ENCODE measurements at places on chromosomes 16 and 17.

GRCh38 chr17:64947152-64947551, 27.9 kb upstream of the LRRC37A3 start:
- no peak for DNase-seq

- peak; percentile 59 for DNase-seq
Observed at GRCh38 chr16:86882586-86883280, 304.4 kb downstream of the FOXL1 start.

GRCh38 chr17:1000597-1001461, 3.9 kb downstream of the TIMM22 start:
- DNase-seq: peak; percentile 92

GRCh38 chr17:78925234-78925633, at the start of gene TIMP2:
TIMP2 (minus strand) TSS chr17:78925387; CDS start chr17:78925088, 299 bp downstream.
- peak; percentile 95 for DNase-seq

GRCh38 chr16:10776280-10776679, 32.6 kb downstream of the NUBP1 start:
- DNase-seq: no peak

Data from lung (tissue), 17 donors.